ENCODE measurements at places on chromosomes 11 and 22.

GRCh38 chr22:44402196-44403111 is 89.7 kb upstream of the SHISAL1 start:
- no peak for DNase-seq

DNA sequence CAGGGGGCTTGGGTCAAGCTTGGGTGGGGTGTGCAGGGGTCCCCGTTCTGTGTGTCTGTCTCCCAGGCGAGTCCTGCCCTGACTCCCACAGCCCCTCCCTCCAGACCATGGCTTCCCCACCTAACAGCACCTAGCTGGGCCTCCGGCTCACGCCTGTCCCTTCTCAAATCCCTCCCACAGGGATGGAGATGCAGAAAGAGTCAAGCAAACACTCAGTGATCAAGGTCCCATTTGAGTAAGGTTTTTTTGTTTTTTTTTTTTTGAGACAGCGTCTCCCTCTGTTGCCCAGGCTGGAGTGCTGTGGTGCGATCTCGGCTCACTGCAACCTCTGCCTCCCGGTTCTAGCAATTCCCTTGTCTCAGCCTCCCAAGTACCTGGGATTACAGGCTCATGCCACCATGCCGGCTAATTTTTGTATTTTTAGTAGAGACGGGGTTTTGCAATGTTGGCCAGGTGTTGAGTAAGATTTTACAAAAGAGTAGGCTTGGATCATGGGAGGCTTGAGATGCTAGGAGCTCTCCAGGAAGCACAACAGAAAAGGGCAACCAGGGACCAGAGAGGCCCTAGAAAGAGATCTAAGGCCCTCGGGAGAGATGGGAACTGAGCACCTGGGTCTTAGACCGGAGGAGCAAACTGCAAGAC is 5.7 kb downstream of the APOBEC3D start:
- DNase-seq: no peak

- DNase-seq: no peak
Measured at GRCh38 chr11:47765086-47765485, 2.1 kb downstream of the FNBP4 start.

- DNase-seq: no peak
Measured at GRCh38 chr11:81990659-81991443, 742.8 kb downstream of the FAM181B start.

DNA sequence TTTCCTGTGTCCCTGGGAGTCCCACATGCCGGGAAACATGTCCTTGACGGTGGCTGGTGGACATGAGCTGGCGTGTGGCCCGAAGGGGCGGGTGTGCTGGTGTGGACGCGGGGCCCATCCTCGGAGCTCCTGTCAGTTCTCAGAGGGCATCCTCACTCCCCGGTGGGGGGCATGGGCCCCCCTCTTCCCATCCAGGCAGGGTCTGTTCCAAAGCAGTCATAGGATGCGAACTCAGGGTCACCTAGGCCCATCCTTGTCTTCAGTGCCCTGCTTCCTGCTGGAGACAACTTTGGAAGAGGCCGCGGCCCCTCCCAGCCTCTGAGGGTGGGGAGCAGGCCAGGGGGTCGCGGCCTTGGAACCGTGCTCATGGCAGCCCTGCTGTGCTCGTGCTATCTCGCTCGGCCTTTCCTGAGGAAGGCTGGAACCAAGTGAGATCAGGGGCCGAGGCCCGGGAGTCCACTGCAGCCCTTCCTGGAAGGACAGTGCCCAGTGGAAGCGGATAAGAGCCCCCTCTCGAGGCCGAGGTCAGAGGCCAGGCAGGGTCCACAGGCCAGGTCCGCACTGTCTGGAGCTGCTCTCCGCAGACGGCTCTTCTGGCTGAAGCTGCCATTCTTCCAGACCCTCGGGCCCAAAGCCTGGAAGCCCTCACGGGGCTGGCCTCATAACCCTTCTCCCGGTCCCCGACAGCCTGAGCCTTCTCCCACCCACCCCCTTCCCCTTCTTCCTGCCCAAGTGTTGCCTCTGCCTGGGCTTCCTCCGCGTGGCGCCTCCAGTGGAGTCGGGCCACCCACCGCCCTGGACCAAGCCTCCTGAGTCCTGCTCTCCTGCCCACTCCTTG is 8.7 kb downstream of the GRK2 start:
- DNase-seq: no peak

DNA sequence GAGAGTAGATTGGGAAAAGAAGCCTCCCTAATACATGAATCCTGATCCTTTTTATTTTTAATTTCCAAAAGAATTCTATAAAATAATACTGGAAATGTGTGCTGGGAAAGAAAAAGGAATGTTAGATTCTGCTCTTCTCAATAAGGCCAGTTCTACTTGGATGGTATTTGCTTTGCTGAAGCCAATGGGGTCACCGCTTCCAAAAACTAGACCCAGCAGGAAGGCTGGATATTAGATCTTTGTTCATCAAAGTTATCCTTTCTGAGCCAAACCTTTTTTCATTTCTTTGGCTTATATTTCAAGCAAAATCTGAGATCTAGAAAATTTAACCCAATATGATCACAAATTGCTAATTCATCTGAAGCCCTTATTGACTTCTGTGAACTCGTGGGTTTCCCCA is 41.4 kb downstream of the SCUBE2 start:
- DNase-seq: no peak

- no peak for DNase-seq
Measured at GRCh38 chr22:37982938-37983859, 1.2 kb downstream of the SOX10 start.

- no peak for DNase-seq
Measured at GRCh38 chr11:415640-416041, 842 bp upstream of the SIGIRR start.

DNA sequence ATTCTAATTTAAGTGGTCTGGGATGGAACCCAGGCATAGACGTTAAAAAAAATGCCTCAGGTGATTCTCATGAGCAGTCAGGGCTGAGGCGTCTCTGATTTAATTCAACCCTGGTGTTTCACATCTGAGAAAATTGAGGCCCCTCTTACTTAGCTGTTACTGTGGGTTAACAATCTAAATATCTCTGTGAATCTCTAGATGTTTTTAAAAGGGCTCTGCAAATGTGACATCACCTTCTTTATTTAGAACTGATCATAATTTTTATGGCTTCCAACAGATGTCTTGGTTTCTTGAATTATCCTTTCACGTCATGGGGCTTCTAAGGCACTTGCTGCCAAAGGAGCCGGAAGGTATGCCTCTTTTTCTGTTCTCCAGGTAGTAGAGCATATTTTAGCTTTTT is 76.1 kb upstream of the LIN7C start:
- DNase-seq: no peak

GRCh38 chr11:13762718-13763117 is 94.2 kb downstream of the FAR1 start:
- no peak for DNase-seq

- no peak for DNase-seq
Measured at GRCh38 chr11:11584937-11585336, 36.9 kb downstream of the GALNT18 start.

- peak; percentile 49 for DNase-seq
Measured at GRCh38 chr11:107565219-107565937, at the start of gene ALKBH8. Gene ALKBH8 (minus strand): TSS chr11:107565735. CDS start chr11:107560893, 4,842 bp downstream.

DNA sequence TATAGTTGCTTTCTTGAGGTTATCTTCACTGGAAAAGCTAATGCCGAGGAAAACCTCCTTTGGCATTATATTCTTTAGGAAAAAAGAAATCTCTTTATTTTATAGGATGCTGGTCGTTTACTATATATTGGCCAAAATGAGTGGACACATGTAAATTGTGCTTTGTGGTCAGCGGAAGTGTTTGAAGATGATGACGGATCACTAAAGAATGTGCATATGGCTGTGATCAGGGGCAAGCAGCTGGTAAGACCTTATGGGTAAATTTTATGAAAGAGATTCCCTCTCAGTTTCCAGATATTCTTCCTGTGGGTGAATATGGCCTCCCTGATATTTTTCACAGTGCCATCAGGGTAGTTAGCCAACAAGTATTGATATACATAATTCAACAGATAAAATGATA is 29.4 kb upstream of the TTC36 start:
- no peak for DNase-seq

DNA sequence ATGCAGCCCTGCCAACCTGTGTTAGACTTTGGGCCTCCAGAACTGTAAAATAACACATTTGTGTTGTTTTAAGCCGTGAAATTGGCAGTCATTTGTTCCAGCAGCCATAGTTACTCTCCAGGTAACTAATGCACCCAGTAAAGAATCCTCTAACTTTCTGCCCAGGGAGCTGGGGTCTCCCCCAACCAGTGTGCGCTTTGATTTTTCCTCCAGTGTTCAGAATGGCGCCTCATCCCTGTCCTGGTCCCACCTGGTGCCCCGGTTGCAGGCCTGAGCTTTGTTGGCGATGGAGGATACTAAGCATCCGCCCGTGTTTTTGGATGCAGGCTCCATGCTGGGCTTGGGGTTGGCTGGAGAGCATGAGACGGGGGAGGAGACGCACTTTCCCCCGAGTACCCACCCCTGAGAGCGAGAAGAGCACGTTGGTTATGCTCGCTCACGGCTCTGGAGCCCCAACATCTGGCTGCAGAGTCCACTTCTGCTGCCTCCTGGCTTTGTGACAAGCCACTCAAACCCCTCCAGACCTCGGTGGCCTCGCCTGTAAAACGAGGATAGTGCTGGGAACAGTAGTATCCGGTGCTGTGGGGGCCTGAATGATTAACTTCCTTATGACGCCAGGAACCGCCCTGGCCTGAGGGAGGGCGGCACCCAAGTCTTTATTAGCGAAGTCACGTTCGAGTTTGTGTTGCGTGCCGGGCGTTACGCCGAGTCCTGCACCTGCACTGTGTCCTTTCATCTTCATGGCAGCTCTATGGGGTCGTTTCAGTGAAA is 25.8 kb downstream of the MRGPRD start:
- no peak for DNase-seq

GRCh38 chr22:45240810-45241631 is at the start of gene KIAA0930:
Gene KIAA0930 (minus strand): TSS chr22:45240894. CDS start chr22:45240703, 191 bp downstream.
- no peak for DNase-seq

GRCh38 chr11:15967166-15967565 is 389.2 kb downstream of the SOX6 start:
- no peak for DNase-seq

DNA sequence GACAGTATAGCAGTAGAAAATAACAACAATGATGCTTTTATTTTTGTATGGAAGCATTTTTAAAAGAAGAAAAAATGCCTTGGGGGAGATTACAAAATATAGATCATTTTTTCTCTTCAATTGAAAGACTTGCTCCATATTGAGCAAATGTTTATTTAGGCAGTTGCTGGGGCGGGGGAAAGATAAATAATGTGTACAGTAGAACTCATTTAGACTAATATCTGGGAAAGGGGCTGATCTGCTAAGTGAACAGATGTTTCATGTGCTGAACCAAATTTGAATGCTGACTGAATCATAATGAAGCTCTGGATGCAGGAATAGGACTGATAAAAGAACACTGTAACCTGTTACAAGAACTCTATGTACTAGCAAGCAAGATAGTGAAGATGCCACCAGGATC is 457.1 kb upstream of the TENM4 start:
- no peak for DNase-seq

DNA sequence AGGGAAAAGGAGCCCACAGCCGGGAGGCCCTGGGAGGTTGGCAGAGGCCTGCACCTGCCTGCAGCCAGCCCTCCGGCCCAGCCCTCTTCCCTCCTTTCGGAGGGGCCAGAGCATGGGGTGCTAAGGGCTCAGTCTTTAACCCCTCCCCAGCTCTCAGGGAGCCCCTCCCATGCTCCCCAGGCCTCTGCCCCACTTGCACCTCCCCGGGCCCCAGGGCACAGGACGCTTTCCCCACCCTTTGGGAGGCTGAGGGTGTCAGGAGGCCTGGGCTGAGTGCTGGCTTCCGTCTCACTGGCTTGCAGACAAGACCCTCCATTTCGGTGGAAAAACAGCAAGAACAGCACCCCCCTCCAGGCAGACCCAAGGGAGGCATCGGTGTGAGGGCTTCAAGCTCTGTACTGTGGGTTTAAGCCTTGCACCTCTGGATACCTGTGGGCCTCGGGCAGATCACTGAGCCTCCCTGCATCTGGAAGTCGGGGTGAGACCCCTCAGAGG is 7.3 kb downstream of the ASCL2 start:
- DNase-seq: no peak

- no peak for DNase-seq
Measured at GRCh38 chr11:99932684-99933083, 754.4 kb upstream of the ARHGAP42 start.

GRCh38 chr11:133821776-133822175 is 23.5 kb downstream of the SPATA19 start:
- DNase-seq: peak; percentile 21

GRCh38 chr11:115769891-115770290 is 265.7 kb upstream of the CADM1 start:
- no peak for DNase-seq

DNA sequence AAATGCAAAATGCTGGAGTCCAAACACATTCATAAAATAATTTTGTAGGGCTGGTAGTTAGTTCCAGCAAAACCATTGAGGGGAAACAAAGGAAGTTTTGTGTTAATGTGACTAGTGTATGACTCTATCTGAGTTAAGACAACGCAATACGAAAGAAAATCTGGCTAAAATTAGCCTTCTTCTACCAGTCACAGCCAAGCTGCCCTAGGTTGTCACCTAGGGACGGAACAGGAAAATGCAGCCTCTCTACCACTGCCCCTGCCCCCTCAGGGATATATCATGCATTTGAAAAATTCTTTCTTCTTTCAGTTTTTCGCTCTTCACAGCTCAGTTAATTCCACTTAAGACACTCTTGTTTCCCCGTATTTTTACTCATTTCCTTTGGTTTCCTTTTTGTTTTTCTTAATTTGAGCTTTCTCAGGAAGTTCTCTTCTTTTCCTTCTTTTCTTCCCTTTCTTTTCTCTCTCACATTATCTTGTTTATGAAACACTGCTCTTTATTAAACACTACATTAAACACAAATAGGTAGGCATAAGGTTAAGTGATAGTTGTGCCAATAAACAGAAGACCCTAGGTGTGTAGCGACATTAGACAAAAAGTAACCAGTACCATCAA is 30.6 kb downstream of the KIRREL3 start:
- no peak for DNase-seq

DNA sequence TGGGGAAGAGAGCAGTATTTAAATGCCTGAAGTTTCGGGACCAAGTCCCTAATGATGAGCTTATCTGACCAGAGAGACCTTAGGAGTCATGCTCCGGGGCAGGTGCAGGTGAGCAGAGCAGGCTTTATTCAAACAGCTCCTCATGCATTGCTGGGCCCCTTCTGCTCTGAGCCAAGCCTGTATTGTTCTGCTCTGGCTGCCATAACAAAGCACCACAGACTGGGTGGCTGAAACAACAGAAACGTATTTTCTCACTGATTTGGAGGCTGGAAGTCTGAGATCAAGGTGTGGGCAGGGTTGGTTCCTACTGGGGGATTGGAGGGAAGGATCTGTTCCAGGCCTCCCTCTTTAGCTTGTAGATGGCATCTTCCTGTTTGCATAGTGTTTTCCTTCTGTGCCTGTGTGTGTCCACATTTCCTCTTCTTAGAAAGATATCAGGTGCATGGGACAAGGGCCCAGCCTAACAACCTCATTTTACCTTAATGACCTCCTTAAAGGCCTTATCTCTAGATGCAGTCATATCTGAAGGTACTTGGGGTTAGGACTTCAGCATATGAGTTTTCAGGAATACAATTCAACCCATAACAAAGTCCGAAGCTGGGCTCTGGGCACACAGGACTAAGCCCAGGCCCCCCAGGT is 97.1 kb upstream of the PARVA start:
- no peak for DNase-seq

DNA sequence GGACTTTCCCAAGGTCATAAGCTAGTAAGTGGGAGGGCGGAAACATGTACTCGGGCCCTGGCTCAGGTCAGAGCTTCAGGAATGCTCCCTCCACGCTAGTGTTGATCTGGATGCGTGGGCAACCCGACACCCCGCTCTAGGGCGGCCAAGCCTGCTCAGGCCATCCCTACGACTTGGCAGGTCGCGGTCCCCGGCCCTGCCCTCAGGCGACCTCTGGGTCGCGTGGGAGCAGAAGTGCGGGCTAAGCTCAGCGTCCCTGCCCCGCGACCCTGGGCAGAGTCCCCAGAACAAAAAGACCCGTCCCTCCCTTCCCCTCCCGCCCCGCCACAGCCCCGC is 781 bp upstream of the TEF start:
- no peak for DNase-seq

Data from GM12864 (cell line).